ENCODE measurements at places on chromosomes 4 and X. TPM values are rescaled to one million over a fixed set of nuclear protein-coding genes. Genes with fewer than 3 reads are reported as not detected.

Gene SLC49A3
- 1.4 TPM for total RNA-seq

Gene GPR119
- total RNA-seq, result not detected

DNA sequence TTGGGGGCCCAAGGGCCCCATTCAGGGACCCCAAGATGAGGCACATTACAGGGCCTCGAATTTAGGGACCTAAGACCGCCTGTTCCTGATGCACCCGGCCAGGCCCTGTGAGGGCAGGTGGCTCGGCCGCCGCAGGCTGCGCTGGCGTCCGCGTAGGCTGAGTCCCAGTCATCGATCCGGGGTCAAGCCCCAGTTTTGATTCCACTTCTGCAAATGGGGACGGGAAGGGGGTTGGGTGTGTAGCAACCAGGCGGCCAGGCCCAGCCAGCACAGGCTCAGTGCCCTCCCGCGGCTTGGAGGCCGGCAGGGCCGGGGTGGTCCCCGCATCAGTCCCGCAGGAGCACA is 327 bp downstream of the PNPLA4 start:
- ATAC-seq, result no peak

Gene PSAPL1
- total RNA-seq, result not detected

GRCh38 chr4:13302876-13303275 is 181.3 kb downstream of the RAB28 start:
- no peak for ATAC-seq

DNA sequence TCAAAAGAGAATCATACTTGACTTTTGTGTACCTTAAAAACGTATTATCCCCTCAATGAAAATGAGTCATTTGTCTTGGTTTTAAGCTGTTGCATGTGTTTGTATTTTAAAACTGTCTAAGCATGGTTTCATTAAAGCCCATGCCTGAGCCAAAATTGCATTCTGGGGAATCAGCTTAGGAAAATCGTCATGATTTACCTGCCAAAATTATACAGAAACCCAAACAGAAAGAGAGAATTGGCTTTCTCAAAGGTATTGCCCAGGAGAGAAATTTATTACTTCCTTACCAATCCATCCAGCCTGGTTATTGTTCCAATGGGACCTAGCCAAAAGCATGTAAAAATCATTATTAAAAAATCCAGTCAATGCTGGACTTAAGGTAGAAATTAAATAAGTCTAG is 37.6 kb downstream of the GPR174 start:
- peak; percentile 32 for ATAC-seq

Gene ZNF630
- 1.2 TPM for total RNA-seq

Gene AVPR2
- total RNA-seq, result 0.32 TPM

Gene PDHA2
- not detected for total RNA-seq

- peak; percentile 33 for ATAC-seq
These were observed 84.6 kb downstream of the RELL1 start for GRCh38 chr4:37601531-37601930.

GRCh38 chr4:24917076-24917856 is 4.4 kb upstream of the CCDC149 start:
- ATAC-seq, result no peak

DNA sequence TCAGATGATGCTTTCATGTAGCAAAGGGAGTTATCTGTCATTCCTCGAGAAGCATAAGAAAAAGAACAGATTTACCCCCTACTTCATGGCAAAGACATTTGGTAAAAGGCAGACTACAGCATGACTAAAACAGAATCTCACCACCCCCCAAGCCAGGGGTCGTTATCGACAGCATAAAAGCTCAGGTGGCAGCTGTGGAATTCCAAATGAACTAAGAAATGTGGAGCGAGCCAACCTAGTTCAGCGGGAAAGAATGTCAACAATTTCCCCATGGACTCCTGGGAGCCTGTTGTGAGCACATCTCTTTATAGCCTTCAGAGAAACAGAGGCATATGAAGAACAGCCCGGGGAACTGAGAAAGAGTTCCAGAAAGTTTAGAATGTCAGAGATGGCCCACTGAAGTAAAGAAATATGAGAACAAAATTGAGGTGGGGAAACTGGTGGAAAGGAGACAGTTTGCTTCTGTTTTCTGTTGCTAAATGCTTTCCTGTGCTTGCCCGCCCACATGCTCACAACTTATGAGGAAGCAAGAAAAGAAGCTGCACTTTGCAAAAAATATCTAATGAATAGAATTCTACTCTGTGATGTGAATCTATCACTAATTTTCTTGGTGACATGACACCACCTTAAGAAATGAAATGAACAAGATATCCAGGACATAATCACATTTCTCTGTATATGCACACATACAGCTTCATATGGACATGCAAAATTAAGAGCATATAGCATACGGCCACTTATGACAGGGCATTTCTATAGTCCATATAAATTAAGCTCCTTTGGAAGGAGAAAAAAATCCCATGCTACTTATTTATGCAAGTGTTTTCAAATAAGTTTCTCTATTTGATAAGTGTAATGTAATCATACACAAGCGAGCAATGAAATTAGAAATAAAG is 135.3 kb upstream of the MID1 start:
- ATAC-seq, result no peak

Gene STARD8
- total RNA-seq, result 1.8 TPM

- no peak for ATAC-seq
These were observed 36.6 kb downstream of the SYTL4 start for GRCh38 chrX:100695302-100695701.

- no peak for ATAC-seq
These were observed 246.7 kb upstream of the ARHGAP24 start for GRCh38 chr4:85228264-85228663.
